Stimulated activated CD8-positive, alpha-beta memory T cell treated with anti-CD3 and anti-CD28 coated beads, Interleukin-7, amount 100 ng/mL, for 48 hours (primary cell): ENCODE measurements at places on chromosomes 5 and 9.

DNA sequence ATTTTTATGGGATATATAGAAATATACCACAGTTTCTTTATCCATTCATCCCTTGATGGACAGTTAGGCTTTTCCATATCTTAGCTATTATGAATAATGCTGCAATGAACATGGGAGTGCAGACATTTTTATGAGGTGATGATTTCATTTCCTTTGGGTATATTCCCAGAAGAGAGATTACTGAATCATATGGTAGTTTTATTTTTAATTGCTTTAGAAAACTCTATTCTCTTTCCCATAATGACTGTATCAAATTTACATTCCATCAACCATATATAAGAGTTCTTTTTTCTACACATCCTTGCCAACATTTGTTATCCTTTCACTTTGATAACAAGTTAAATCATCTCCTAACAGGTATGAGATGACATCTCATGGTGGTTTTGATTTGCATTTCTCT, 821.6 kb downstream of the TLE1 start:
- no peak for DNase-seq

GRCh38 chr5:103133231-103133630, 13.1 kb downstream of the PPIP5K2 start:
- no peak for DNase-seq

DNA sequence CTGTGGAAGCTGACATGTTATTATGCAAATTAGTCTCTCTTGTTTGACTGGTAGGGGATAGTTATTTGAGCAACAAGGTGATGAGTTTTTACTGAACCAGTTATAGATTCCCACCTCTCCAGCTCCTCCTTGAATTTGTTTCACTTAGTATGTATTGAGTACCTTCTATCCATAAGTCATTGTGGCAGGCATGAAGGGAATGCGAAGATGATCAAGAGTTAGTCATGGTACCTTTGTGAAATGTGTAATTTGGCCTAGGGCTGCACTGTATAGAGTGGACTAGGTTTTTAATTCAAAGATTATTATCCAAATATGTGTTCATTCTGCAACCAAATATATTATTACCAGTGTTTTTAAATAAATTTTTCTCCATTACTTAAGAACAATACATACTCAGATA, 110.1 kb downstream of the HACD4 start:
- DNase-seq, result no peak

DNA sequence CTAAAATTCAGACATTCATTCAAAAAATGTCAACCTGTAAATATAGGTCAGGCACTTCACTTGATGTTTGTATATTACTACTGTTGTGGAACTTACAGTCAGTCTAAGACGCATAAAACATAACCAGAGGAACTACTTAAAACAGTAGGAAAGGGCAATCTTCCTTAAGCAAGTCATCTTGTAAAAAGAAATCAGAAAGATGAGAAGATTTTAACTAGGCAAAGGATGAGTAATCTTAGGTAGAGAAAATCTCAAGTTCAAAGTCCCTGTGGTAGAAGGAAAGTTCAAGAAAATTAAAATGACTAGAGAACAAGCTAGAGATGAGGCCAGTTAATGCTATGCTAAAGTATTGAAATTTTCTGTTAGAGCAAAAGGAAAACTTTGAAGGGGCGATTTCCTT, 152.4 kb downstream of the RAPGEF6 start:
- no peak for DNase-seq

DNA sequence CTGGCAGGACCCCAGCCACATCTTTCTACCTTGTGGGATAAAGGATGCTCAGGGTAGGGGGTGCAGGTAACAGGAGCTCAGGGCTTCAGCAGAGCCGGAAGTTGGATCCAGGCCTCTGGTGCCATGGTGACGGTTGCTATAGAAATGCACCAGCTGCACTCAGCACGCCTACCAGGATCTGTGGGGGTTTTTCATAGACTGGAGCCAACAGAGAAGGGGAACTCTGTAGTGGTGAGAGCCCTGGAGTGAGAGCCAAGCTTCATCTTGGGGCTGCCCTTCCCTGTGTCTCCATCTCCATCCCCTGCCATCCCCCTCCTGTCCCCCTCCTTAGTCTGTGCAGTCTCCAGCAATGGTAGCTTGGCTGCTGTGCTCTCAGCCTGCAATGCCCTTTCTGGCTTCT, 27.5 kb upstream of the BOD1 start:
- DNase-seq, result no peak
